DND-41 (cell line): ENCODE measurements at places on chromosomes 13 and 19.
A peak's percentile ranks its signal among the peaks of the same experiment; 100 is the strongest.

DNA sequence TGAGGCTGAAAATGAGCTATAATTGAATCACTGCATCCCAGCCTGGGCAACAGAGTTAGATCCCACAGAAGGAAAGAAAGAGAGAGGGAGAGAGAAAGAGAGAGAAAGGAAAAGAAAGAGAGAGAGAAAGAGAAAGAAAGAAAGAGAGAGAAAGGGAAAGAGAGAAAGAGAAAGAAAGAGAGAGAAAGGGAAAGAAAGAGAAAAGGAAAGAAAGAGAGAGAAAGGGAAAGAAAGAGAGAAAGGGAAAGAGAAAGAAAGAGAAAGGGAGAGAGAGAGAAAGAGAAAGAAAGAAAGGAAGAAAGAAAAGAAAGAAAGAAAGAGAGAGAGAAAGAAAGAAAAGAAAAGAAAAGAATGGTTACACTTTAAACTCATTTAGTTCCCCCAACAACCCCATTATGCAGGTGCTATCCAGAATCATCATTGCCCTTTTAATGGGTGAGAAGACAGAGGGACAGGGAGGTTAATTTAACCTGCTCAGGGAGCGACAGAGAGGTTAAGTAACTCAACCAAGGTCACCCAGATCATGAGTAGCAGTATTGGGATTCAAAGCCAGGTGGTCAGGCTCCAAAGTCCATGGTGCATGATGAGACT lies 10.2 kb upstream of the DPP9 start:
- no peak for DNase-seq

- DNase-seq: no peak
Observed at GRCh38 chr19:54312436-54313377, at the start of gene LILRA5. Gene LILRA5 (minus strand): TSS chr19:54313166. CDS start chr19:54313019, 147 bp downstream.

DNA sequence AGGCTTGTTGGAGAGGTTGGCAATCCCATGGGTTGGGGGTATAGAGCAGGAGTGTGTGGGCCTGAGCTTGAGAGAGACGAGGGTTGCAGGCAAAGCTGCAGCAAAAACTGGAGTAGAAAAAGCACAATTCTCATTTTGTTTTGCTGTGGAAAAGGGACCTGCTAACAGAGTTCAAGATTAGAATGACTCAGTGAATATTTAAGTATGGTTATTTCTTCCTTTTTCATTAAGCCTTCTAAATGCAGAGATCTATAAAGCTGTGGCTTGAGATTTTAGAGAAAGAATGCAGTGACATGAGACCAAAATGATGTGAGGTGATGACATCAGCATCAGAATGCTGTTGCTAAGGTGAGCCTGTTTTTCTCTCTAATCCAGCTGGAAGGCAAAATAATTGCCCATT lies 10.8 kb upstream of the MBNL2 start:
- DNase-seq: no peak

DNA sequence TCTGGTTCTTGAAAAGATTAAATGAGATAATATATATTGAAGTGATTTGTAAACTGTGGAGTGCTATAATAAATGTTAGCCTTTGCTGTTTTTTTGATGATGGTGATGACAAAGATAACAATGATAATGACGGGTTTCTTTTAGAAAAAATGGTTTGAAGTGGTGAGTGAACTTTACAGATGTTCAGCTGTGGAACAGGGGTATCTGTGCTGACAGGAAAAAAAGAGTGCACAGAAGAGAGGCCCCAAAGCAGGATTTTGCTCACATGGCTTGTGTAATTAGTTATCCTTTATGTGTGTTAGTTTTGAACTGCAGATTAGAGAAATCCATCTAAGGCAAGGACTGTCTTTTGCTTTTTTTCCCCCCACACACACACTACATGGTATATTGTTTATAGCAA lies 119.2 kb downstream of the CYSLTR2 start:
- DNase-seq: peak; percentile 32

GRCh38 chr13:35695448-35695770 lies 218.9 kb upstream of the MAB21L1 start:
- DNase-seq: peak; percentile 9

DNA sequence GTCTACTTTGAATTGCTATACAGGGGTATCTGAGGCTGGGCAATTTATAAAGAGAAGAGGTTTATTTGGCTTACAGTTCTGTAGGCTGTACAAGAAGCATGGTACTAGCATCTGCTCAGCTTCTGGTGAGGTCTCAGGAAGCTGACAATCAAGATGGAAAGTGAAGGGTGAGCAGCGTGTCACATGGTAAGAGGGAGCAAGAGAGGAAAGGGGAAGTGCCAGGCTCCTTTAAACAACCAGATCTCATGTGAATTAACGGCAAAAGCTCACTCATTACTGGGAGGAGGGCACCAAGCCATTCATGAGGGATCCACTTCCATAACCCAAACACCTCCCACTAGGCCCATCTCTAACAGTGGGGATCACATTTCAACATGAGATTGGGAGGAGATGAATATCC lies 222.4 kb downstream of the TDRD3 start:
- no peak for DNase-seq

DNA sequence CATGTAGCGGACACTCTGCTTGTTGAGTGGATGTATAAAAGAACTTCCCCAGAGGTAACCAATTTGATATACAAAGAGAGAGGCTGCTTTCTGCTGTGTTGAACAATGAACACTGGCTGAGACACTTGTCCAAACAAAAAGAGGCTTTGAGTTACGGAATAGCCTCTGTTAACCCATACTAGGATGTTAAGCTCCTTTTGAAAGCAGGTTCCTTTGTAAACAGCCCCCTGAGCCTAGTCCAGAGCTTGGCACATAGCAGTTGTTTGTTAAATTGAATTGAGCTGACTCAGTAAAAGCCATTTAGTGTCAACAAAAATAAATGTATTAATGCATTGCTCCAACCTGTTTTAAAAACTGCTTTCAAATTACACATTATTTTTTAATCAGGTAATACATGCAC lies 200.1 kb downstream of the MZT1 start:
- DNase-seq: no peak

DNA sequence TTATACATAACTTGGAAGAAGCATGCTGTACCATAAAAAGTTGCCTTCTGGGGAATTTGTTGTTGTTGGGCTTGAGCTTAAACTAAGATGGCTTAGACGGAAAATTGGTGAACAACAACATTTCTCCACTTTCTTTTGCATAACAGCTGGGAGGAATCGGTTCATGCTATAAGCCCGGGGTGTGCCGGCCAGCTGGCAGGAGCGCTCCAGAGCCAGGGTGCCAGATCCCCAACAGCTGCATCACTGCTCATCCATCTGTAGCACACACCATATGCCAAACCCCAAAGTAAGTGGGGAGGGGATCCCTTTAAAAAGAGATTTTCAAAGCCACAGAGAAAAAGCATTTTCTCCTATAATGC lies 419.5 kb upstream of the ARGLU1 start:
- no peak for DNase-seq

DNA sequence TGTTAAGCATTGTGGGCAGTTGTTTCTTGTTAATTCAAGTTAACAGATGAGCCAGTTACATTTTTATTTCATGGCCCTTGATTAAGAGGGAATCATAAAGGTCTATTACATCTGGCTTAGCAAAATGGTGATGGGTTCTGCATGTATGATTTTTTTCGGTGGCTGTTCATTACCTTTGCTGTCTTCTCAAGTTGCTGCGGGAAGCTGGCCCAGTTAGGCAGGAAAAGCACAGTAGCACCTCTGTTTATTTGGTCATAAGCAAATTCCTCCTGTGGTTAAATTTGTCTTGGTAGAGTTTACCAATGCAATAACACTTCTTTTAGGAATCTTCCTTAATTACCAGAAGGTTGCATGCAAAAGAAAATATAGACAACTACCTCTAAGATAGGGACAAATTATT lies 104.5 kb downstream of the FRY start:
- no peak for DNase-seq

GRCh38 chr13:56975647-56976046 lies 165.1 kb upstream of the PRR20A start:
- no peak for DNase-seq
